Activated T-cell treated with anti-CD3 and anti-CD28 coated beads for 1 hour (primary cell): ENCODE measurements at places on chromosomes 2 and 18.

- no peak for DNase-seq
Observed at GRCh38 chr18:24633121-24633520, 172.7 kb downstream of the HRH4 start.

- no peak for DNase-seq
Observed at GRCh38 chr2:42944779-42945415, 152.5 kb upstream of the HAAO start.

GRCh38 chr2:234514099-234514498, 17.2 kb upstream of the ARL4C start:
- no peak for DNase-seq

- DNase-seq: no peak
Observed at GRCh38 chr2:223081789-223082188, 29.8 kb downstream of the KCNE4 start.

DNA sequence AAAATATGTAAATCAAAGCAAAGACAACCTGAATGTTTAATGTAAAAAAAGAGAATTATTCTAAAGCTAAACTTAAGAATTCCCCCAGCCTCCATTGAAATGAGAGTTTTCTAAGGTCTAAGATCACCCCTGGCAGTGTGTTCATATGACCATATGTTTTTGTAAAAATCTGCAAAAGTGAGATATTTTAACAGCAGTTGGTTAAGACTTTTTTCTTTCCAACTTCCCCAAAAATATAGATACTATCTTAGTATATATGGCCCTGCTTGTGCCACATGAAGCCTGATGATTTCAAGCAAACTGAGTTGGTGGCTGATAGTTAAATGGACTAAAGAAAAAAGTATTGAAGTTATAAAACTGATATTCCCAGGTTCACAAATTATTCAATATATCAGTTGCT, 35.4 kb downstream of the ZNF804A start:
- DNase-seq: no peak

- no peak for DNase-seq
Observed at GRCh38 chr2:7403092-7403775, 486.0 kb downstream of the RNF144A start.

DNA sequence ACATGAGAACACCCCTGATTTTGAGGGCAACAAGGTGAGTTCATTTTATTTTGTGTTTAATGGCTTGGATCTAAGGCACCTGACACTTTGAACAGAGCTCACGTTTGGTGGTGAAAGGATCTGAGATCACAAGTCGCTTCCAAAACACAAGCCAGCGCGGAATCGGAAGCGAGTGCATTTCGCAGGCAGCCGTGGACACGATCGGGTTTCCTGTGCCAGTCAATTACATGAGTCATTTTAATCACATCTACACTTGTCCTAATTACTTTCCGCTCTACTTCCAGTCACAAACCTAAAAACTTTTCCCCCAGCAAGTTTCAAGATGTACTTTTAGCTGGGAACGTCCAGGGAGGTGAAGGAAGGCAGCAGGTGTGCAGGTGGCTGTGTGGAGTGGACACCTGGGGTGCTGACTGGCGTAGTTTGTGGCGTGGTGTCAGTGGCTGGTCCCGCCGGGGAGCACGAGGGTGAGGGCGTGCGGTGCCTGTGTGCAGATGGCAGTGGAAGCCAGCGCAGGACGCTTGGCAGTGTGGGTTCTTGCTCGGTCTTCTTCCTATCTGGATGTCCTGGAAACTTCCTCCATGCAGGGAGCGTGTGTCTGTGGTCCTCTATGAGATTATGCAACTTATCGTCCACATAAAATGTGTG, 75.6 kb downstream of the DCDC2C start:
- DNase-seq: no peak

GRCh38 chr2:15852811-15853210, 87.5 kb upstream of the MYCN start:
- DNase-seq: no peak

GRCh38 chr2:43183743-43184142, 42.7 kb downstream of the ZFP36L2 start:
- DNase-seq: no peak

- no peak for DNase-seq
Observed at GRCh38 chr18:61096226-61096625, 237.0 kb upstream of the CDH20 start.
